GM12891 (cell line): ENCODE measurements at places on chromosomes 3 and 15.

- DNase-seq = no peak
These were observed 3.2 kb downstream of the SENP7 start for GRCh38 chr3:101509811-101510210.

GRCh38 chr15:98121957-98122356 lies 161.5 kb downstream of the ARRDC4 start:
- DNase-seq = no peak

DNA sequence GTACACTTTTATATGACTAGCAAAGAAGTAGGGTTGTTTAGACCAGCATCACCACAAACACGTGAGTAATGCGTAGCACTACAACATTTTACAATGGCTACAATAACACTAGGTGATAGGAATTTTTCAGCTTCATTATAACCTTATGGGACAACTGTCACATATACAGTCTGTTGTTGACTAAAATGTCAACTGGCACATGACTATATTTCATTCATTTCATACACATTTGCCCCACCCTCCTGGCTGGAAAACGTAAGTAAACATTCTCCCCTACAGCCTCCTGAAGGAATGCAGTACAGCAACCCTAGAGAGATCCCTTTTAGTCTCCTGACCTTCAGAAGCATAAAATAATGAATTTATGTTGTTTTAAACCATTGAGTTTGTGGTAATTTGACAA lies 16.2 kb downstream of the RIOX2 start:
- no peak for DNase-seq

DNA sequence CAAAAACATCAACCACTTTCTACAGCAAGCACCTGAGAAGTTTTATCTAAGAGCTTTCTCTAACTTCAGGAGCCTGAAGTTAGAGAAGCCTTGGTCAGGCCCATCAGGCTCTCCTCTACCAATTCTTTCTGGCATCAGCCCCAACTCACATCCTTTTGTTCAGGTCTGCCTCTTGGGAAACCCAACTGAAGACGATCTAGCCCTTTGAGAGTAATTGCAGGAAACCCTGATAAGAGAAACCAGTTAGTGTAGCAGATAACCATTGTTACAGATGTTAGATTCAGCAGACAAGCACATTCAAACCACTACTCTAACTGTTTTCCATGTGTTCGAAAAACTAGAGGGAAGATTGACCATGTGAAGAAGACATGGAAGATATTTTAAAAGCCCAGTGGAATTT lies 27.0 kb upstream of the DYNC1LI1 start:
- no peak for DNase-seq

GRCh38 chr3:165505657-165506056 lies 309.5 kb upstream of the SLITRK3 start:
- DNase-seq = no peak

- DNase-seq = no peak
These were observed 3.7 kb downstream of the PBRM1 start for GRCh38 chr3:52682016-52682415.

DNA sequence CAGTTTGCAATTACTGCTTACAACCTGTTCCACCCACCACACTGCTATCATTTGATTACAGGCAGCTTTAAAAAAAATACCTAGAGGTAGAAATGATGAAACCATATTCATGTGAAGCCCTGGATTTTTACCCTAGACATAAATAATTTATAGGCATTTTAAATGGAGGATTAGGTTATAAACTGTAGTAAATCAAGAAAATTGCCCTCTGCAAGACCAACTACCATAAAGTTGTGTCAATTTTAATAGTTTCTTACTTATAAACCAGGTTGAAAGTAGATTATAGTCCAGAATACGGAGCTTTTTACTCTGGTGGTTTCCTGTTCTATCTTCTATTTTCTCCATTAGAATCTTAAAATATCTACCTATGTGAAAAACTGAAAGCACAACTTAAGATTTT lies 13.9 kb downstream of the TNIK start:
- DNase-seq = no peak

DNA sequence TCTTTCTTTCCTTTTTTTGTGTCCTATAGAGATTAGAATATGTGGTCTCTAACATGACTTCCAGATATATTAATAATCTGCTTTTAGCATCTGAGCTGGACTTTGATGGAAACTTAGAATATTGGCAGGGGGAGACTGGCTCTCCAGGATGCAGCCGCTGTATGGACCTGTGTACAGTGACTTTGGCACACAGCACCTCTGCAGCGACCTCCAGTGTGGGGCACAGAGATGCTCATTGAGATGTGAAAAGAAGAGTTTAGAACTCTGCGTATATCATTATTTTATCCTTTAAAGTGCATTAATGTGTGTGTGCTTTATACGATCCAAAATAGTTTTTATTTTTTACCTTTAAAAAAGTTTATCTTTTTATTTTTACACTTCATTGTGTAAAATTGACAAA lies 18.3 kb downstream of the CFAP161 start:
- DNase-seq = no peak

DNA sequence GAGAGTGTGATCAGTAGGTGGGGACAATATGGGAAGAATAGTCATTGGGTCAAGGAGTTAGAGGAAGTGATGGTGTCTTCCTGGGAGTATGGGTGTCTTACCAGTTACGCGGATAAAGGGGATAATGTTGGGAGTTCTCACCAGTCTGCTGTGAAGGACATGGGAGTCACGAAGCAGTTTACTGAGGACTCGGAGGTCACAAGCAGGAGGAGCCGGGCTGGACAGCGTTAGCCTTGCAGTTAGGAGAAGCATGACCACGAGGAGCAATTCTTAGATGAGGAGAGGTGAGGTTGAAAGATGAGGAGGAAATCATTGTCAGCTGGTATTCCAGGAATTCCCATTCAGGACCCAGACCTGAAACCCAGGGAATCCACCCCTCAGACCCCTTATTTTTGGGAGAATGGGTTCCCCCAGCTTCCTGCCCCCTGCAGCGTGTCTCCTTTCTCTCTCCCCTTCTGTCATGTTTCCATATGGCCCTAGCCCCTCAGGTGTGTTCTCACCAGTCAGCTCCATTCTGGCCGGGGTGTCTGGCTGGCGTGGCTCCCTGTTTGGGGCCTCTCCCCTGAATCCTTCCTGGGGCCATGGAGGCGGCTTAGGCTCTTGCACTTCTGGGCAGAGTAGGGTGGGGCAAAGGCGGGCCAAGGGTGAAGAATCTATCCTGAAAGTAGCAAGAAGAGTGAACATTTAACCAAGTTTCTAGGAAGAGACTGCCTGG lies 2.1 kb downstream of the THPO start:
- no peak for DNase-seq

DNA sequence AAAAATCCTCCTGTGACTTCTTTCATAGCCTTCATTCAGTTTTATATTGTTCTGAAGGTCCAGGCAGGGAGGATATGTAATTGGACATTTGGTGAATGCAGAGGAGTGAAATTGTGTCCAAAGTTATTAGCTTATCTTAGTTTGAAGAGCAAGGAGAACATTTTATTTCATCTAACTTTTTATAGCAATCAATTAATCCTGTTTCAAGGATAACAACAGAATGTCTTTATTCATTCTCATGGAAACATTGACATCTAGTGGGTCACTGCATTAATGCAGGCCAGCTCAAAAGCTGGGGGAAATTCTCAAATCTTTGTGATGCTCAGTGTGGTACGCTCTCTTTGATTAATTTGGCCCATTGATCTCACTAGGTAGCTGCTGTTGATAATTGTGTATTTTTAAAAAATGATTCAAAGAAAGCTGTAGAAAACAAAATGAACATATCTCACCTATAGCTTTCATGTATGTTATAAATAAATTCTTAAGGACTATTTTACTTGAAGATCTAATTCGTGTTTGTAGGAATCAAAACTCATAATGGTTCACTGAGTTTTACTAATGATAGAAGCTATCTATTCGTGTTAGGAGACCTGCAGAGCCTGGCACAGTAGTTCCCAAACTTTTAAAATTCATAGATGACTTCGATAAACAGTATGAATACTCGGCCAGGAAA lies 150.8 kb upstream of the KCNMB2 start:
- no peak for DNase-seq

GRCh38 chr3:49614936-49615335 lies 59.2 kb upstream of the APEH start:
- DNase-seq = no peak

DNA sequence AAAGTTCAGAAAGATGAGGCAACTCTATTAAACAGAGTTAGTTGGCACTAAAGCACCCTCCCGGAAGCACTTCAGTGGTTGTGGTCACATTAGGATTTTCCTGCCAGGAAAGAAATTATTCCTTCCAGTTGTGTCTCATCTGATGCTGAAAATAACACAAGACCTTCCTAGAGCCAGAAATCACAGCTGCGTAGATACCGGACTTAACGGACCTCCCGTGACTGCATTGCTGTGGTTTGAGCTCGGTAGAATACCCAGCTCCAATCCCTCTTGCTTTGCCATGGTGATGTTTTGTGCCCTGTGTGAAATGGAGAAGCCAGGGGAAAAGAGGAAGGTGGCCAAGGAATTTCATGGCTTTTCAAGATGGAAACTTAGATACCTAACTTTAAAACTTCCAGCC lies 215.0 kb upstream of the IGF1R start:
- no peak for DNase-seq

DNA sequence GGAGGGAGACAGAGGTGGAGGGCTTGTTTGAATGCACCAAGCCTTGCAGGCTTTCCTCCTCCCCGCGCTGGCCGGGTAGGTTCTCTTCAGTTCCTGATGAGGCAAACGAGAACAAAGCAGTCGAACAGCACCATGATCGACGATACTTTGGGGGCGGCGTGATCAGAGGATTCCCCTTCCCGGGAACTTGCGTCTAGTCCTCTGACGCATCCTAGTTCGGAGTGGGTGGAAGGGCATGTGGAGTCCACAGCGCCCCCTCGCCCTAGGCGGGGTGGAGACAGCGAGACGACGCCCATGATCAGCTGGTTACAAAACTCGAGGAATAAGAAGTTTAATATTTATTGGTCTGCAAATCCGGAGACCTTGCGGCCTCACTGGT lies 452 bp upstream of the SV2B start:
- DNase-seq = no peak

GRCh38 chr15:88004399-88004798 lies 252.1 kb downstream of the NTRK3 start:
- DNase-seq = no peak

DNA sequence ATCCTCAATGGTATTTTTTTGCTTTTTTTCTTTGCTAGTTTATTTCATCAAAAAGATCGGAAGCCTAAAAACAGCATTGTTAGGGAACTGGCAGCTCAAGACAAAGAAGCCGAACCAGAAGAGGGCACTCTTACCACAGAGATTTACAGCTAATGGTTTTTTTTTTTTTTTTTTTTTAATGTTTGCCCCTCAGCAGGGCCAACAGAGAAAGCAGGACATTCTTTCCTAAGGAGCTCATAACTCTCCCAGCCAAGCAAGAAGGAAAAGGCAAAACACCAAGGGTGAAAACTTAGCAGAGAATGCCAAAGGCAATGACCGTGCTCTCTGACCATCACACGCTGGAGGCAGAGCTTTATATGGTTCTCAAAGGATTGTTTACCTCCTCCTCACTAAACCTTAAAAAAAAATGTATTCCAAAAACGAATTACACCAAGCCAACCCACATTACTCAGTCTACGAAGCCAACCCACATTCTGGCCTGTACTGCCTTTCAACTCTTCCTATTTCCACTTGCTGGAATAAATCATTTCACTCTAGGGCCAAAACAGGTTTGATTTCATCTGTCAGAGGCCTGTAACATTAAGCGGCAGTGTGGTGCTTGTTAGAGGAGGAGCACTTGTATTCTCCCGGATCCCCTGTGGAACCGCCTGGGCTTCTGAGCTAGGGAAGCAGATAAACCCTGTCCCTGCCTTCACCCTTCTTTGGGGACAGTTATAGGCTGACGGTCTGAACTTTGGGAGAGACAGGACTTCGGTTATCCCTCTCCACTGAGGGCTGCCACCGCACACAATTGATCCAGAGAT lies 35.6 kb upstream of the GYG1 start:
- DNase-seq = no peak

GRCh38 chr3:47416041-47416440 lies 35.2 kb downstream of the PTPN23 start:
- no peak for DNase-seq

DNA sequence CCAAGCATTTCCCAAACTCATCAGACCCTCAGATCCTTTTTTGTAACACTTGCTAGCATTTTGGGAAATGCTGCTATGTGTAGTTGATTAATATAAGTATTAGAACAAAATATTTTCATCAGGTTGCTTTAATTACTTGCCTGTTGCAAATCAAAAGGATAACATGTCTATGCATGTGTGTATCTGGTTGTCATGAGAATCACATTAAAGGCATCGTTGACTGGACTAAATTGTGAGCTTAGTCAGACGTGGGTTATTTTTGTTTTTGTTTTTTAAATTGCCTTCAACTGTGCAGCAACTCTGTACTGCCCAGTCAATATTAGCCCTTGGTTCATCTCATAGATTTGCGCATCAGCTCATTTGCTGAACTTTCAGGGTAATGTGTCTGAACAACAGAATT lies 81.6 kb downstream of the SLMAP start:
- DNase-seq = no peak

GRCh38 chr3:187799942-187800641 lies 54.8 kb upstream of the BCL6 start:
- no peak for DNase-seq

DNA sequence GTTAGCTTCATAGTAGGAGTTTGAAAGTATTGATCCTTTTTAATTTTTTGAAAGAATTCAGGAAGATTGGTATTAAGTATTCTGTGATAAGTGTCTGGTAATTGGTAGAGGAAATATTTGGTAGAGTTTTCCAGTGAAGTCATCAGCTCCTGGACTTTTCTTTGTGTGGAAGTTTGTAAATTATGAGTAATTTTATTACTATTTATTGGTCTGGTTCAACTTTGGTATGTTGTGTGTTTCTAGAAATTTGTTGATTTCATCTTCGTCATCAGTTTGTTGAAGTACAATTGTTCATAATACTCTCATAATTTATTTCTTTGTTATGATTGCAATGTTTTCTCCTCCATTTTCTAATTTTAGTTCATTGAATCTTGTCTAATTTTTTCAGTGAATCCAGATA lies 832.0 kb downstream of the OTOL1 start:
- DNase-seq = no peak

DNA sequence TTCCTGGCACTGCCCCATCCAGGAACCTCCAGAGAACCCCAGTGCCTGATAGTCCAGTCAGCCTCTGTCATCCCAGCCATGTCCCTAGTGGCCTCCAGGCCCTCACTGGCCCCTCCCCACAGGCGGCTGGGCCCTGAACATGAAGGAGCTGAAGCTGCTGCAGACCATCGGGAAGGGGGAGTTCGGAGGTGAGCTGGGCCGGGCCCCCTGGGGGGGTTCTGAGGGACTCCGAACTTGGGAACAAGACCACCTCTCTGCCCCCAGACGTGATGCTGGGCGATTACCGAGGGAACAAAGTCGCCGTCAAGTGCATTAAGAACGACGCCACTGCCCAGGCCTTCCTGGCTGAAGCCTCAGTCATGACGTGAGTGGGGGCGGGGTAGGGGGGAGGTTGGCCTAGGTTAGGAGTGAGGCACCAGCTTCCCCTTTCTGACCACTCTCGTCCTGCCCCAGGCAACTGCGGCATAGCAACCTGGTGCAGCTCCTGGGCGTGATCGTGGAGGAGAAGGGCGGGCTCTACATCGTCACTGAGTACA lies 12.0 kb upstream of the LMAN1L start:
- DNase-seq = no peak

GRCh38 chr3:171365489-171365888 lies 94.7 kb downstream of the TNIK start:
- DNase-seq = no peak
